ENCODE measurements at places on chromosomes 7 and 10. TPM values are rescaled to one million over a fixed set of nuclear protein-coding genes. Genes with fewer than 3 reads are reported as not detected.

The SPDYE16 gene
- 1.8 TPM for total RNA-seq

The POLR2J2 gene
- 4.5 TPM for total RNA-seq

The EVX1 gene
- total RNA-seq, result not detected

The PTN gene
- total RNA-seq, result 0.67 TPM

The CPED1 gene
- total RNA-seq, result 26.5 TPM

The ACTL6B gene
- total RNA-seq, result not detected

The CYP3A7 gene
- total RNA-seq, result 0.29 TPM

The FAM25A gene
- total RNA-seq, result not detected

The SH2B2 gene
- total RNA-seq, result 51.6 TPM

The SLC26A5 gene
- not detected for total RNA-seq

The EMX2 gene
- total RNA-seq, result not detected

The TMEM209 gene
- total RNA-seq, result 17.2 TPM

The GFRA1 gene
- 12.9 TPM for total RNA-seq

The FXYD4 gene
- 6.1 TPM for total RNA-seq

The ANKRD22 gene
- total RNA-seq, result 0.13 TPM

The CACNA2D1 gene
- total RNA-seq, result 261 TPM

The CFAP58 gene
- total RNA-seq, result 0.62 TPM

The LOXL4 gene
- 0.88 TPM for total RNA-seq

The NPTX2 gene
- total RNA-seq, result 121 TPM

The ODAD2 gene
- 0.16 TPM for total RNA-seq

The PDIA4 gene
- total RNA-seq, result 193 TPM

The KAZALD1 gene
- 37.5 TPM for total RNA-seq

The CHCHD1 gene
- total RNA-seq, result 45.3 TPM

The NANOS1 gene
- 5.1 TPM for total RNA-seq

The SH2D4B gene
- not detected for total RNA-seq

The HOXA10 gene
- 14.6 TPM for total RNA-seq

The RGS10 gene
- total RNA-seq, result 2.9 TPM

The OR2A7 gene
- total RNA-seq, result not detected

The ZNF804B gene
- total RNA-seq, result not detected

The SERPINE1 gene
- 26.6 TPM for total RNA-seq

The KIF5B gene
- total RNA-seq, result 416 TPM

The GCK gene
- 0.13 TPM for total RNA-seq

The ABCA13 gene
- 1.7 TPM for total RNA-seq

The CDK14 gene
- total RNA-seq, result 27.8 TPM

The XRCC2 gene
- total RNA-seq, result 0.62 TPM

The PDE1C gene
- total RNA-seq, result 0.10 TPM

The SPDYE3 gene
- total RNA-seq, result not detected

The SLC13A4 gene
- total RNA-seq, result not detected

The PRKG1 gene
- 14.8 TPM for total RNA-seq

The DMBT1 gene
- total RNA-seq, result 289 TPM

The CAMK2B gene
- total RNA-seq, result 31.8 TPM

The HOXA7 gene
- total RNA-seq, result 20.9 TPM

The IDI2 gene
- total RNA-seq, result not detected

The VSTM4 gene
- 25.2 TPM for total RNA-seq

The C7orf33 gene
- total RNA-seq, result not detected

The CPN1 gene
- not detected for total RNA-seq

The CRTAC1 gene
- total RNA-seq, result not detected

The PLXDC2 gene
- 16.2 TPM for total RNA-seq

The SEC31B gene
- total RNA-seq, result 4.9 TPM

The ARMC3 gene
- not detected for total RNA-seq

The CYP2C9 gene
- not detected for total RNA-seq

The CALCR gene
- total RNA-seq, result not detected
